Activated T-helper 1 cell treated with Interleukin-2 at 50 U/mL for 16 hours (primary cell): ENCODE measurements at places on chromosomes 16 and 17.

- DNase-seq: no peak
Observed at GRCh38 chr17:75950421-75950820, 9.6 kb upstream of the FBF1 start.

GRCh38 chr17:7881276-7882054 is 7.1 kb upstream of the CHD3 start:
- DNase-seq: no peak

DNA sequence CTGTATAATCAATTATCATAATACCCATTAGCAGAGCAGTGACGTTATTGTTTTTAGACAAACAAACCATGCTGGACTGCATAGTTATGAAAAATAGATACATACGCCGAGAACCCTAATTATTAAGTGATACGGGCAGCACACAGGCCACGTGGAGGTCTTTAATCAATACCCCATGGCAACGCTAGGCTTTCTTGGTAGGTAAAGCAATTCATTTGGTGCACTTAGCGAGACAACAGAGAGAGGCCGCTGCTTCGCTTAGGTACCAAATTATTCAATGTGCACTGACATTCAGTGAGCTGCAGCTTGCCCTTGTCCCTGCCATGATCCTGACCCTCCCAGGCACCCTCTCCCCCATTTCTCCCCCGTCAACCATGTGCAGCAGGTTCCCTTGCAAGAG is 12.9 kb downstream of the SALL1 start:
- DNase-seq: no peak

DNA sequence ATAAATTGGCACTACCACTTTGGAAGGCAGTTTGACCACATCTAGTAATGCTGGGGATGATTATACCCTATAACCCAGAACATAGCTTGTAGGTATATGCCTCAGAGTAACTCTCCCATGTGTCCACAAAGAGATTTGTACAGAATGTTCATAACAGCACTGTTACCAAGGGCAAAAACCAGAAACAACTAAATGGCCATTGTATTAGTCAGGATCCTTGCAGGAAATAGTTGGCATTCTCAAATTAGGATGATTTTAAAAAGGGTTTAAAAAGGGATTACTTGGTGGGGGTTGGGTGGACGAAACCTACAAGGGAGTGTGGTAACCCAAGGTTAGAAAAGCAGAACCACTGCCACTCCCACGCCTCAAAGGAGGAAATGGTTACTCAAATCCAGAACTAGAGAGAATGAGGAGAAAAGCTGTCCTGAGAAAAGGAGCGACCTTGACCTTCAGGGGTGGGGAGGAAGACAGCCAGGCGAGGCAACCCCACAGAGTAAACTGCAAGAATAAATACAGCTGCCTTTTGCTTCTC is 2.1 kb downstream of the CPPED1 start:
- no peak for DNase-seq

- DNase-seq: no peak
Observed at GRCh38 chr17:163514-164098, 17.8 kb downstream of the DOC2B start.

- no peak for DNase-seq
Observed at GRCh38 chr17:62866471-62866870, 58.4 kb upstream of the MARCHF10 start.
